Stimulated activated CD4-positive, alpha-beta T cell treated with anti-CD3 and anti-CD28 coated beads, TNF-alpha, amount 100 ng/mL, for 1 hour (primary cell): ENCODE measurements at places on chromosomes 3 and 15.

DNA sequence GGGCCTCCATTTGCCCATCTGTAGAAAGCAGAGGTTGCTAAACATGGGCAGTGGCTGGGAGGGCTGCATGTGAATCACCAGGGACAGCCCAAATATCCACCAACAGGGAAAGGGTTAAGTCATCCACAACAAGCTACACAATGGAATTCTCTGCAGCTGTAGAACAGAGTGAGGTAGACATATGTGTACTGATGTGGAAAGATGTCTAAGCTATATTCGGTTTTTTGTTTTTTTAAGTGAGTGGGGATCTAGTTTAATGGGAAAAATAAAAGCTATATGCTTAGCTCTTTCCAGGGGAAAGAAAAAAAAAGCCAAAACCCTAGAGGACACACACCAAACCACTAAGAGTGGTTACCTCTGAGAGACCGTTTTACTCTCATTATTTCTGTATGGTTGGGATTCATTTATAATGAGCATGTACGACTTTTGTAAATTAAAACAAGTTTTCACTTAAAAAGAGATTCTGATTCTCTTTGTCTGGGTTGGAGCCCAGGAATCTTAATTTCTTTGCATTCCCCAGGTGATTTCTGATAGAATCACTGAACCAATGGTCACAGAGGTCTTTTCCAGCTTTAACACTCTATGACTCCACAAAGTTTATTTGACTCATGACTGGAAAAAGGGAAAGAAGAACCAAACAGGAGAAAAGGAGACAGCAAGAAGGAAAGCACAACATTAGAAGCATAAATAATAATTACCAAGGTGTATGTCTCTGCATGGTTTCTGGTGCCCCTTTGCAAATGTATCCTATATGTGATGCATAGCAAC lies 19.1 kb downstream of the CRABP1 start:
- no peak for DNase-seq

DNA sequence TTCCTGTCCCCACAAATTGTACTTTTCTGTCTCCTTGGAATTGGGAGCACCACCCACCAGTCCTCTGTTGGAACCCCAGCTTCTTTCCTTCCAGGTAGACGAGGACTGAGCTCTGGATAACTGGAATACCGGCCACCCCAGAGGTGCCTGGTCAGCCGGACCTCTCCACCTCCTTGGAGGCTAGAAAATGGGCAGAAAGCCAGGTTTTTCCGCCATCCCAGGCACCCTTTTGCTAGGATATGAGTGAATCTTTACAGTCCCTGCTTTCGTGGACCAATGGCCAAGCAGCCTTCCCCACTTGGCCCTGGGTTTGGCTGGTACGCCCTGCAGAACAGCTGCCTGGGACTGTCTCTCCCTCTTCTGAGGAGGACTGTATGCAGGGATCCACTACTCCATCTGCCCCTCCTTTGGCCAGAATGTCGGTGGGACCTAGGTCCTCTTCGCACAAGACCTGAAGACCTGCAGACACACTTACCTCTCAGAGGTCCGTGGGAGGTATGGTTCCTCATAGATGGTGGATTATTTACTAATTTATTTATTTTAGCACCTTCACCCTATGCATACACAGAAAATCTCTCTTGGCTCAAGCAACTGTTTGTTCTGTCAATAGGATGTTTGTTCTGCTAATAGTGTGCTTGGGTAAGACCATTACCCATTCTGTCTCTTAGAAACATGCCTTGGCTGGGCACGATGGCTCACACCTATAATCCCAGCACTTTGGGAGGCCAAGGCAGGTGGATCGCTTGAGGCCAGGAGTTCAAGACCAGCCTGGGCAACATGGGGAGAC lies 8.6 kb upstream of the CHAC1 start:
- DNase-seq = no peak

DNA sequence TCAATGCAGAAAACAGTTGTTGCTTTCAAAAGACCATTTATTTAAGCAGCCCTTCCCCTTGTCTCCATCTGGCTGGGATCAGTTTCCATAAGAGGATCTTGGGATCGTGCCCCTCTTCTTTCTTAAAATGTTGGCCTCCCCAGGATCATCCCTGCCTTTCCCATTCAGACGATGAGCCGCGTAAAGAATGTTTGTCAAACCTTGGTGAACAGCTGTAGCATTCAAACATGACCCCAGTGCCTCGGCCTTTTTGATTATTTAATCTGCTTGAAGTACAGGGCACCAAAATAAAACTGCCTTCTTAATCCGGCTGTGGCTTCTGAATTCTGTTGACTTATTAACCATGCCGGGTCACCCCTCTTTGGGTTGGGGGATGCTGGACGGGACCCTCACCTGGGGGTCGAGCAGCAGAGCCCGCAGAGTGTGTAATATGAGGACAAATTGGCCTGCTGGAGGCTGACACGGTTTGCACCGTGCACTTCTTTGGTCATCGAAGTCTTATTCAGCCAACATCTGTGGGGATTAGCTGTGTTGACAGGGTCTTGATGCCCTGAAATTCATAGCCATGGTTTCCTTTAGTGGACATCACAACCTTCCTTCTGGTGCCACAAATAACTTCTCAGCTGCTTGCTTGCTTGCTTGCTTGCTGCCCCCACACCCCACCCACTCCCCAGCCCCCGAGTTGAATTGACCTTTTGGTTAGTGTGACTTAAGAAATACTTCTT lies at the start of gene LRTM1:
Gene LRTM1, minus strand, starts transcription at position 14 of the 725 bp plus-strand sequence. CDS start 148 bp downstream, outside the sequence.
- DNase-seq = no peak

- DNase-seq = no peak
Measured at GRCh38 chr15:65790694-65791334, 1.3 kb downstream of the DENND4A start.

- DNase-seq = no peak
Measured at GRCh38 chr3:100981164-100981911, 11.9 kb downstream of the ABI3BP start.

DNA sequence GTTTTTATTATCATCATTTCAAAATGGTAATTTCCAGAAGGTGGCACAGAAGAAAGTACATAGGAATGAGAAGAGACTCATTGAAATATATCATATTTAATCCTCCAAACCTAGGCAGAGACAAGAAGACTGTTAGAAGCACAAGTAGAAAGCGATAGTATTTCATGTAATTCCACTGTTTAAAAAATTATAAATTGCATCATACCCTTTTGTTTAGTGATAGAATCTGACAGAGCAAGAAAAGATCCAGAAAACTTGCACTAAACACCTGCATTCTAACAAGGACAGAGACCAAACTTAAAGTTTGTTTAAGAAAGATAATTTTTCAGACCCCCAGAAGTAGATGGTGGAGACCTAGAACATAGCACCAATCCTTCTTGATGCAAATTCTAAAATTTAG lies 56.9 kb upstream of the CD96 start:
- no peak for DNase-seq

DNA sequence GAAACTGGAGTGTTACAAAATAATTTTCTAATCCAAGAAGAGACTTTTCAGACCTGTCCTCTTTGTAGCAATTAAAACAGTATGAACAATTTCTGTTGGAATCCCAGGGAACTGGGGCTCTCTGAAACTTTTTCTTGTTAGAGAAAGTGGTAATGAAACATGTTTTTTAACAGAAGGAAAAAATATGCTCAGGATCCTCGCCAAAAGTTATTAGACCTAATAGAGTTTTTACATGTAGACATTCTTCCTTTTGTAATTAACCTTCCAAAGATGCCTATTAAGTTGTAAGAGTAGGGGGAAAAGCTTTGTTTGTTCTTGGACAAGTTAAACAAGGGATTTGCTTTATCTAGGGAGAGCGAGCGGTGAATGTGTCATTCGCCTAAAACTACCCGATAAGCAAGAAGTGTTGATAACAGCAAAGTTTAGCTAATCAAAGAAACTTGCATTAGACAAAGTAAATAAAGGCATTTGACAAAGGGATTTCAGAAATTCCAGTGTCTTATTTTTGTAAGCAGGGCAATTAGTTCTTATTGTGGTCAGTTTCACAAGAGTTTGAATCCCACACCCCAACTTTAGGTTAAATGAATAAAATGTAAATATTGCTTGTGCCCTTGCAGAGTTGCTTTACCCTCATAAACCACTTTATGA lies 2.3 kb downstream of the RARB start:
- DNase-seq = no peak

GRCh38 chr3:157104928-157105652 lies 54.9 kb downstream of the CCNL1 start:
- DNase-seq = no peak

DNA sequence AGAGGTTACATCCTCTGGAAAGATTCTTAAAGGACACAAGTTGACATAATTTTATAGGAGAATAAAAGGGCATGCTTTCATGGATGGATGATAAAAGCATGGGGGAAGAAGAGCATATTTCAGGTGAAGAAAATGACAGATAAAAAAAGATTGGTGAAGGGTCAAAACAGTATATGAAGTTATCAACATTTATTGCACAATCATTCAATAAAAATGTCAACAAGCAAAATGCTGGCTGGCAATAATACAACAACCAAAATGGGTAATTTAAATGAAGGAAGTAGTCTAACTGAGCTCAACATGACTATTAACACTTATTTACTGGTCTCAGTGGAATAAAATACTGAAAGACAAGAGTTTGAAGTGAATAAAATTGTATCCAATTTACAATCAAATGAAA lies 696.7 kb downstream of the SQOR start:
- no peak for DNase-seq

- DNase-seq = no peak
Measured at GRCh38 chr3:6444888-6445658, 415.8 kb upstream of the GRM7 start.

DNA sequence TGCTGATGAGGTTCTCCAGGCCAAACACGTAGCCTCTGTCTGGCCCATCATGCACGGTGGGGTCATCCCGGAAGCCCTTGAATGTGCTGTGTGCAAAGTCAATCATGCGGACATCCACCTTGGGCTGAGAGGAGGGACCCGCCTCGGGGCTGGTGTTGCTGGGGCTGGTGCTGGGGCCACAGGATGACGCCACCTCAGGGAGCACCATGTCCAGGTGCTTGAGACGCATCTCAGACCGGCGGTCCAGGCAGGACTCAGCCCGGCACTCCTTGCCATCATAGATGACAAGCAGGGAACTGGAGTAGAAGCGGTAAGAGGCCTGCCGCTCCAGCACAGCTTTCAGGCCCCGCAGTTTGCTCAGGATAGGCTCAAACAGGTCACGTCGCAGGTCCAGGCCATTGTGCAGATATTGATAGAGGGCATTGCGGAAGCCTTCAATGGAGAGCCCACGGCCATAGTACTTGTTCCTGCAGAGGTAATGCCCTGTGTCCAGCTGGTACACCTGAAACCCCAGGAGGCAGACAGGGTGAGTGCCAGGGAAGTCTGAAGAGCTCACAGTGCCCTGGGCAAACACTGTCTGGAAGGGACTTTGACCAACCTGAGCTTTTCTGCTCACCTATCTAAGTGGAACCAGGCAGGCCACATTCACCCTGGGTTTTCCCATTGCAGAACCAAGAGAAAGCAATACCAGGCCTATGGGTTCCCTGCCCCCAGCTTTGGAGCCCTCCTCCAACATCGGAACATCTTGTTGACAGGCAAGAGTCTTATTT lies 3.6 kb upstream of the GMPPB start:
- DNase-seq = no peak

- no peak for DNase-seq
Measured at GRCh38 chr15:62128916-62129315, 36.2 kb downstream of the C2CD4B start.

GRCh38 chr15:35288580-35288979 lies 203.5 kb upstream of the NANOGP8 start:
- DNase-seq = no peak

DNA sequence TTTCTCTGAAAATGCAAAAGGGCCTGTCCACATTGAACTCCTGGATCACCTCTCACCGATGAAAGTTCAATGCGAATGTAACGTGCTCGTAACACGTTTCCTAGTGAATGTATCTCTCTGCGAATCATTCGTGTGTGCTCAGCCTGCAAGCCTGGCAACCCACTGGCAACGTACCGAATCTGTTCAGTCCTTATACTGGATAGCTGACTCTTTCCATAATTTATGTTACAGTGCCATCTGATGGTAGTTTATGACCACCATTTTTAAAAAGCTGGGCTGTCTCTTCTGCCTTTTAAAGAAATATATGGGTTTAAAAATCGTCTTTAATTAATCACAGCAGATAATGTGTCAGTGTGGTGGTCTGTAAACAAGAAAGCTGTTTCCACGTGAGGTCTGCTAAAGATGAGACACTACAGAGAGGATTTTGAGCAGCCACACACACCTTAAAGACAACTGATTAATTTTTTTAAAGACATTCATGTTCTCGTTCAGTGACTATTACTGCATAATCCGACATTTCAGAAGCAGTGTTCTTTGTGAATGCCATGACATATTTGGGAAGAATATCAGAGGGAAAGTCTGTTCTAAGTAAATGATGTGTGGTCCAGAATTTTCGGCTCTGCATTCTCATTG lies 69.4 kb upstream of the FOXP1 start:
- DNase-seq = no peak

- DNase-seq = no peak
Measured at GRCh38 chr3:44427683-44428082, 49.8 kb downstream of the ZNF445 start.

DNA sequence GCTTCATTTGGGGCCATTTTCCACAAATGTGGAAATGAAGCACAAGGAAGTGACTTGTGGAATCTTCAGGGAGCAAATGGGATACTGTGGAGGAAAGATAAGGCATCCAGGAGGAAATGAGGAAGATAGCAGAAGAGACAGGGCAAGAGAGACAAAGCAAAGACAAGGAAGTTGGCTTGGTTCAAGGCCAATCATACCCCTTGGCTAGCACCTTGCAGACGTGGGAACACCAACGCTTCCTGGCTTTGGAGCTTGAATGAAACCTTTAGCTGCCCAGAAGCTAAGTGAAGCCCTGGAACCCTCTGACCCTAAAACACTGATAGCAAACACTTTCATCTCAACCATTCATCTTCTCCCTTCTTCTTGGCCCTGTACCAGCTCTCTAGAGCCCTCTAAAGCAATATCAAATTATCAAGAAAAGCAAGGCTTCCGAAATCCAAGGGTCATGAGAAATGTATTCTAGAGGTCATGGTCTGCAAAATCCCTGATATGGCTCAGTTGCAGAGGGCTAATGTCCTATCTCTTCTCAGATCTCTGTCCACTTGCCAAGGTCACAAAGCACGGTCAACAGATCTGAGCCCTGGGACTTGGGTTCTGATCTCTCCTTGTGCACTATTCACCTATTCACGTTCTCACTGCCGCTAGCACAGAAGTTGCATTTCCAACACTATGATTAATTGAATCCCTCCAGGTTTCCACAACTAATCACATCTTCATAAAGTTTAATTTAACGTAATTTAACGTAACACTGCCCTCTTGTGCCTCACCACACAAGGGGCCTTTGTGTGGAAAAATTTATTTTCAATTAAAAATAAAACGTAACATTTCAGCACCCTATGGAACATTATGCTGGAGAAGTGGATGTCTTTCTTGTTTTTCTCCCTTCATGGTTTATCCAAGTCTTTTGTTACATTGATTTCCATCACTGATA lies 557.6 kb upstream of the ADAMTS9 start:
- DNase-seq = no peak
